Daoy (cell line): ENCODE measurements at places on chromosomes 6 and 20. TPM values are rescaled to one million over a fixed set of nuclear protein-coding genes. Genes with fewer than 3 reads are reported as not detected.

GRCh38 chr6:2179241-2179640 lies 66.2 kb downstream of the GMDS start:
- no peak for DNase-seq

DNA sequence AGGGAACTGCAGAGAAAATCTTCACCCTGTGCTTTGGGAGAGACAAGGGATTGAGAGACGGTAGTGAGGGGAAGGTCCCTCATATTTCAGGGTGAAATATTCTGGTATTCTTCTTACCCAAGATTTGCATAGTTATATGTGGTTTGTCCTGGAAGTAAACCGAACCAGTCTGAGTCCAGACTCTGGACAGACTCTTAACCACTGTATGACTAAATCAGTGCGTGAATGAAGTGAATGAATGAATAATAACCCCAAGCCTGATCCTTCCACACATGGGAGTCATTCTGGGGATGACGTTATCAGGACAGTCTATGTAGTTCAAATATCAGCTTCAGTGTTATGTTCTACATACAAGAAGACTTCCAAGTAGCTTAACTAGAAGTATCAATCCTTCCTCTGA lies 690.7 kb downstream of the KIF16B start:
- no peak for DNase-seq

DNA sequence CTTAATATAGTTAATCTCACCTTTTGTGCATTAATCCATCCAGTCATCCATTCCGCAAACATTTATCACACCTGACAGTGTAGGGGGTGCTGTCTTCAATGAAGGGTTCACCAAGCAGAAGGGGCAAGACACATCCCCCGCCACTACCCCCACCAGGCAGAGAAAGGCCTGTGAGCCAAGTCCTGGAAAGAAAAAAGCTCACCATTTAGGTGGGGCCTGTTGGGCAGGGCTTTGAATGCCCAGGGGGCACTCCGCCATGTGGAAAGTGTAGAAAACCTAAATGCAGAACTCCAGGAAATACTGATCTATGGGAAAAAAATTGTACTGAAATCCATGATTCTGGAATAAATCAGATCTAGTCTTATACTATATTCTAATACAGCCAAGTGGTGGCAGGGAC lies 4.8 kb upstream of the STX16 start:
- DNase-seq = no peak

- DNase-seq = peak; percentile 32
These were observed 63.1 kb downstream of the ATXN1 start for GRCh38 chr6:16698162-16698533.

- DNase-seq = no peak
These were observed 37.9 kb downstream of the HEBP2 start for GRCh38 chr6:138441965-138442364.

DNA sequence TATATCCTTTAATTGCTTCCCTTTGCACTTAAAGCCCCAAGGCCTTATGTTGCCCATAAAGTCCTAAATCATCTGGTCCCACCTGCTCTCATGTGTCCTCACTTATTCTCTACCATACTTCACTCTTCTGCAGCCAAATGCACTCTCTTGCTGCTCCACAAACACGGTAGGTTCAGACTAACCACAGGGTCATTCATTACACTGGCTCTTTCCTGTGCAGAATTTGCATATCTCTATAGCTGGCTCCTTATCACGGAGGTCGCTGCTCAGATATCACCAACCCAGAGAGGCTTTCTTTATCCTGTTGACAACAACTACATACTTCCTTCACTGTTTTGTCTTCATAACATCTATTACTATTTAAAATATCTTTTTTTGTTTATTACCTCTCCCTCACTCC lies 86.8 kb downstream of the MOXD1 start:
- no peak for DNase-seq

DNA sequence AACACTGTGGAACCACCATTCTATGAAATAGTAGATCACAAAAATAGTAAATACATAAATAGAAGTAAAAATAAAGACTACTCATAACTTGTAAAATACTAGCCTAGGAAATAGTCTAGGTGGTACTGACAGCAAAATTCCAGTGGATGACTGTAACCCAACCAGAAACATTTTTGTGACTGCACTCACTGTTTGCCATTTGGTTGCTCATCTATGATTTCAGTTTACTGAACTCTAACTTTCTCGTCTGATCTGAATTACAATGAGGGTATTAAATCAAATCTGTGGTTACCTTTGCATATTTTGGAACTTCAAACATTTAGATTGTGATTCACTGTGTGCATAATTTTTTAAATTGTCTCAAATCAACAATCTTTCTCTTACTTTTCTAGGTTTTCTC lies 151.1 kb downstream of the KHDC1L start:
- peak; percentile 63 for DNase-seq

DNA sequence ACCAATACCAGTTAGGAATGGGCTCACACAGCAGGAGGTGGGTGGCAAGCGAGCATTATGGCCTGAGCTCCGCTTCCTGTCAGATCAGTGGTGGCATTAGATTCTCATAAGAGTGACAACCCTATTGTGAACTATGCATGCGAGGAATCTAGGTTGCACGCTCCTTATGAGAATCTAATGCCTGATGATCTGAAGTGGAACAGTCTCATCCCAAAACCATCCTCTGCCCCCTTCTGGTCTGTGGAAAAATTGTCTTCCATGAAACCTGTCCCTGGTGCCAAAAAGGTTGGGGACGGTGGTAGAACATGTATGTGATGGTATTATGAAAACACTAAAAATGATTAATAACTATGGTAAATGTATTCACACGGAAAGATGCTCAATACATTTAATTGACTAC lies 99.7 kb upstream of the HIVEP1 start:
- DNase-seq = no peak

- no peak for DNase-seq
These were observed 61.1 kb upstream of the FBXO30 start for GRCh38 chr6:145875496-145876211.

DNA sequence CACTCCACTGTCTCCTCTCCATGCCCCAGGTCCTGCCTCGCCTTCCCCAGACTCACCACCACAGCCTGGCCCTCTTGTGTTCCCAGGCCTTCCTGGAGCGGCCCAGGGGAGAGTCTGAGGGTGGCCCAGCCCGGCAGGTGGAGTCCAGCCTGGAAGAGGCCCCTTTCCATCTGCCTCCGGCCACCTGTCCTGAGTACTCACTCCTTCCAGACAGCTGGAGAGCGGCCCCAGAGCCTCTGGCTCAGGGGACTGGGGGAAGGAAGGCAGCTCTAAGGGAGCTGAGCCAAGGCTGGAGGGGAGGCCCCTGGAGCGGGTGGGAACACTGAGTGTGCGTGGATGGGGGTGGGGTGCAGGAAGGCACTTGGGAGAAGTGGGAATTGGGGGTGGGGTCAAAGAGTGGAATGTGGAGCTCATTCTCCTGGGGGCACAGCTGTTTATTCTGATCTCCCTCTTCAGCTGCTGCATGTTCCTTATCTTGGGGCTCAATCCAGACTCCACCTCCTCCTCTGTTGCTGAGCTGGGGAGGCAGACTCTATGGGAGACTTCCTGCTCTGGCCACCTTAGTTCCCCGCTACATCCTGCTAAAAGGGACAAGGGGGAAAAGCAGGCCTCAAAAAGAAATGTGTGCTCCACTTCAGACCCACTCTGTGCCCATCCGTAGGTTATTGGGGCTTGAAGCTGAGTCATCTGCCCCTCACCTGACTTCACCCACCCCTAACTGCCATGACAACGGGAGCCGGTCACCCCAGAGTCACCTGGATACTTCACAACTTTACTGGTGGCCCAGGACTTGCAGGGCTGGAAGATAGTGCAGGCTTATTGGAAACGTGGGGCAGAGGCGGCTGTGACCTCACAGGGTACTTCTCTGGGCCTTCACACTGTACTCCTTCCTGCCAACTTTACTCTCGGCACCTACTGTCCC lies 19.5 kb upstream of the TAF8 start:
- DNase-seq = no peak

- DNase-seq = no peak
These were observed 16.9 kb downstream of the MUCL3 start for GRCh38 chr6:30957716-30958115.

DNA sequence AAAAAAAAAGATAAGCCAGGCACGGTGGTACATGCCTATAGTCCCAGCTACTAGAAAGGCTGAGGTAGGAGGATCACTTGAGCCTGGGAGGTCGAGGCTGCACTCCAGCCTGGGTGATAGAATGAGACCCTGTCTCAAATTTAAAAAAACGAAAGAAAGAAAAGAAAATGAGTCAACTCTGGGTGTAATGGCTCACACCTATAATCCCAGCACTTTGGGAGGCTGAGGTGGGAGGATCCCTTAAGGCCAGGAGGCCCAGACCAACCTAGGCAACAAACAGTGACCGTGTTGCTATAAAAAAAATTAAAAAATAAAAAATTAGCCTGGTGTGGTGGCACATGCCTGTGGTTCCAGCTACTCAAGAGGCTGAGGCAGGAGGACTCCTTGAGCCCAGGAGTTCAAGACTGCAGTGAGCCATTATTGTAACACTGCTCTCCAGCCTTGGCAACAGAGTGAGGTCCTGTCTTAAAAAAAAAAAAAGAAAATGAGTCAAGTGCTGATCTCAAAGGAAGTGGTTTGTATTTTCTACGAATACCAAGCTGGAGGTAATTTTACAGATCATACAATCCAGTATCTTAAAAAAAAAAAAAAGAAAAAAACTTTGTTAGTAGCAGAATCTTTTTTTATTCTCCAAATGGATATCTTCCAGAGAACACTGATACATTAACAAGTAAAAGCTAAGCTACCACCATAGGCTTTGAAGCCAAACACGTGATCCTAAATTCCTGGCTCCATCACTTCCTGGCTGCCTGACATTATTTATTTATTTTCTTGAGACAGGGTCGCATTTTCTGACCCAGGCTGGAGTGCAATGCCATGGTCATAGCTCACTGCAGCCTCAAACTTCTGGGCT lies 5.7 kb downstream of the COMMD7 start:
- peak; percentile 62 for DNase-seq

- DNase-seq = no peak
These were observed 241.8 kb upstream of the SULF2 start for GRCh38 chr20:48026981-48027592.

DNA sequence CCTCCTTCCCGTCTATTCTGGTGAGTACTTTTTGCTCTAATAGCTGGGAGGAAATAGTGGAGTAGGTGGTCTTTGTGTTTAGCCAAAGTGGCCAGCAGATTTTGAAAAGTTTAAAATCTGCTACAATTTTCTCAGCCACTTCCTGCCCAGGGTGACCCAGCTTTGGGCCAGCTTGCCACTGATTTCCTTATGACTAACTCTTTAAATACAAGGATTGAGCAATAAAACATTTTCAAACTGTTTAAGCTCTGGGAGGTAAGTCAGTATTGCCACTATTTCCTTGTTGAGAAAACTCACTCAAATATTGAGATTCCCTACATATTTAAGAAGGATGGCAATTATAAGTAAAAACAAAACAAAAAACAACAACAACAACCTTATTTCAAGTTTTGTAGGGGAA lies 54.5 kb downstream of the TRMT11 start:
- peak; percentile 81 for DNase-seq

GRCh38 chr6:168132531-168133167 lies 53.6 kb upstream of the FRMD1 start:
- DNase-seq = peak; percentile 48

DNA sequence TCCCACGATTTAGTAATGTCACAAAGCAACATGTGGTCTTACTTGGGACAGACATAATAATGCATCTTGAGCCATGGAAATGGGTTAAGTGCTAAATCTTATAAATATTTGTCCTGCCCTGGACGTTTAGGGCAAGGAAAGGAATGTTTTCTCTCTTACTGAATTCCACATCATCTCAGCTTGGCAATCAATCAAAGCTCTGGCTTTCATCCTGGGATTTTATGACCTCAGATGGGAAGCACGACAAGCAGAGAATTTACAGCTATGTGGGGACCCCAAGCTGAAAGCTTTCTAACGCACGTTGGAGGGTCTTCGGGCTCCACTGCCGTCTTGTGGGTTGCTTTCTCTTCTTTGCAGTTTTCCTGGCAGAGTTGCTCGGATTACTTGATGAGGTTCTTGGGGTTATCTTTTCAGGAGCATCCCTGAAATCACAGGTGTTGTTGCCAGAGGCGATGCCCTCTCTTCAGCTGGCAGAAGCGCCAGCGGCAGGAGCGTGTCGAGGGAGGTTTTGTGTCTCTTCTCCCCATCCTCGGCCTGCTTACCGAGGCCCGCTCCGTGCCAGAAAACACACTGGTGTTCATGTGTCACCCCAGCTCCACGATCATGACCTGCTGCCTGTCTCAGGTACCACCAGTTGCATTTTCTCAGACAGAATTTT lies 73.4 kb upstream of the FRMD1 start:
- no peak for DNase-seq

DNA sequence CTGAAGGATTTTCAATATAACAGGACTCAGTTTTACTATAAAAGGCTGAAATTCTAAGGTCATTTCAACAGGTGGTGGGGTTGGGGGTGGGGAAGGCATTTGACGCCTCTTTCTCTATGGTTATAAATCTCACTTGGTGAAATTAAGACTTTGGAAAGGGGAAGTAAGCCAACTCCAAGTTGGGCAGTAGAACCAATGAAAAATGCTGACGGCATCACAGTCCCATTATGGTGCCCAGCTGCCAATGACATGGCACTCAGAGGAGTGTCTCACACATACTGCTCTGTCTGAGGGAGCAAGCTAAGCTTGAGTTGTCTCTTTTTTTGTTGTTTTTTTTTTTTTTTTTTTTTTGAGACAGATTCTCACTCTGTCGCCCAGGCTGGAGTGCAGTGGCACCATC lies 4.7 kb downstream of the SLC16A10 start:
- no peak for DNase-seq

- no peak for DNase-seq
These were observed 230.4 kb upstream of the KCNG1 start for GRCh38 chr20:51253280-51253679.

GRCh38 chr6:3458706-3459421 lies 2.0 kb upstream of the SLC22A23 start:
- no peak for DNase-seq

GRCh38 chr6:126066053-126067048 lies 80.0 kb downstream of the TRMT11 start:
- no peak for DNase-seq

- peak; percentile 37 for DNase-seq
These were observed 3.1 kb downstream of the JAG1 start for GRCh38 chr20:10670501-10671220.

GRCh38 chr20:47675190-47676142 lies 109.8 kb downstream of the SULF2 start:
- DNase-seq = no peak

DNA sequence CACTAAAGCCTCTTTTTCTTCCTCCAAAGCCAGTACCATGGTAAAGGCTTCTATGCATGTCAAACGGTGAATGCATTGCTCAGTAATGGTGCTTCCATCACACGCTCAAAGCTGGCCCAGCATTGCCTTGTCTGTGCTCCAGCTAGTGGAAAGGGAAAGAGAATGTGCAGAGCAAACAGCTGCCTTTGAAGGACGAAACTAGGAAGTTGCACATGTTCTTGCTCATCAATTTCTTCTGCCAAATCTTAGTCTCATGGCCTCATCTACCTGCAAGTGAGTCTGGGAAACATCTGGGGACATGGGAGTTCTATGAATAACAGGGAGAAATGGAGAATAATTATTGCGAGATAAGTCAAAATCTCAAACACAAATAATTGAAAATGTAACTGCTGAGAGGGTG lies 216.5 kb upstream of the SSTR4 start:
- no peak for DNase-seq

The BMP6 gene
- 0.34 and 0.80 TPM in 2 replicates for total RNA-seq

The C6orf141 gene
- 7.3 and 13.2 TPM in 2 replicates for total RNA-seq

The GLP1R gene
- total RNA-seq = not detected in 2 replicates

The PRKN gene
- total RNA-seq = 0.57 TPM in 1 of 2 replicates, not detected in the other

The PGK2 gene
- total RNA-seq = not detected in 2 replicates

The SLA2 gene
- not detected in 2 replicates for total RNA-seq

The SLC24A3 gene
- 0.06 TPM in 1 of 2 replicates, not detected in the other for total RNA-seq

The ASIP gene
- total RNA-seq = not detected in 2 replicates

The WFDC5 gene
- total RNA-seq = not detected in 2 replicates

The CST1 gene
- total RNA-seq = not detected in 2 replicates

The CTAGE9 gene
- total RNA-seq = not detected in 2 replicates
